ENCODE measurements at places on chromosomes 2 and 18.

DNA sequence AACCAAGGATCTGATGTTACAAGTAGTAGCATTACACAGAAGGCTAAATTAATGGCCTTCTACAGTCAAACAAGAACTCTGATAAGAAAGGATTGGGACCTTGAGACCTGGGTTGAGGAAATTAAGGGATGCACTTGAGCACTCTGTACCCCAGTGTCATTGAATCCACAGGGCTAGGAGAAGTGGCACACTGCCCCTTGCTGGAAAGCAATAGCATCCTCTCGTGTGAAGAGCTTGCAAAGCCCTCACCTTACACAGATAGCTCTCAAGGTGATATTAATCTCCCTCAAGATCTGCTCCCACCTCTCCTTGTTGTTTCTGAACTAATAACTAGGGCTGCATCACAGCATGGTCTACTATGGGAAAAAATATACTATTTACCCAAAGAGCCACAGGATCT lies 26.5 kb upstream of the CHST9 start:
- no peak for DNase-seq

- peak; percentile 11 for DNase-seq
Observed at GRCh38 chr2:210199186-210199765, 26.0 kb downstream of the ACADL start.

GRCh38 chr2:102932501-102932900 lies 170.7 kb downstream of the TMEM182 start:
- no peak for DNase-seq

DNA sequence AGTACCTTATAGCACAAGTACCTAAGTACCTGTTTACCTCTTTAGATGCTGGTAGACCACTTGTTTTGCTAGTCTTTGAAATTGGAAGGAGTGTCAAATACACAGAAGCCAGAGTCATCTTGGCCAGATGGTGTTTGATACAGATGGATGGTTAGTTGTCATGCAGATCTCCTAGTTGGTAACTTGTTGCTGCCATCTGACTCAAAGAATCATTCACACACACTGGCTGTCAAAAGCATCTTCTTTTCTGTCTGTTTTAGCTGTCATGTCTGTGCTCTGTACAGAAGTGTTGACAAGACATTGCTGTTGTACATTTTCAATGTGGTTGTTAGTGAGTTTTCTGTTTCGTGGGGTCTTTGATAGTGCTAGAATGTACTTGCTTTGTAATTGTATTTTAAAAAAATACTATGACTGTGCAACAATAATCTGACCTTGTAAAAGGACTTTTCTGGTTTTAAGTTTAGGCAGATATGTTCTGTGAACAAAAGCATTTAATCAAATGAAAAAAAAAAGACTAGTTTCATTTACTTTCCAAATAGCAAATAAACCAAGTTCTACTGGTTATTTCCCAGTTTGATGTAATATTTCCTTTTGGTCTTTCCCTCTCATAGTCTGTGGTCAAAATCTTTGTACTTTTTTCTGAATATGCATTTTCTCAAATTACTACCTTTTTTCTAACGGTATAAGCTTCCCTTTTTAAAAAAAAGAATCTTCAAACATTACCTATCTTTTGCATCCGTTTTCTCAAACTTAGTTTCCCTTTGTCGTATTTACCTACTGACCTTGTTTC lies 39.9 kb downstream of the TANK start:
- no peak for DNase-seq

GRCh38 chr18:7830468-7830867 lies 263.4 kb downstream of the PTPRM start:
- DNase-seq = no peak

GRCh38 chr2:231720987-231721966 lies 13.0 kb downstream of the PTMA start:
- no peak for DNase-seq

DNA sequence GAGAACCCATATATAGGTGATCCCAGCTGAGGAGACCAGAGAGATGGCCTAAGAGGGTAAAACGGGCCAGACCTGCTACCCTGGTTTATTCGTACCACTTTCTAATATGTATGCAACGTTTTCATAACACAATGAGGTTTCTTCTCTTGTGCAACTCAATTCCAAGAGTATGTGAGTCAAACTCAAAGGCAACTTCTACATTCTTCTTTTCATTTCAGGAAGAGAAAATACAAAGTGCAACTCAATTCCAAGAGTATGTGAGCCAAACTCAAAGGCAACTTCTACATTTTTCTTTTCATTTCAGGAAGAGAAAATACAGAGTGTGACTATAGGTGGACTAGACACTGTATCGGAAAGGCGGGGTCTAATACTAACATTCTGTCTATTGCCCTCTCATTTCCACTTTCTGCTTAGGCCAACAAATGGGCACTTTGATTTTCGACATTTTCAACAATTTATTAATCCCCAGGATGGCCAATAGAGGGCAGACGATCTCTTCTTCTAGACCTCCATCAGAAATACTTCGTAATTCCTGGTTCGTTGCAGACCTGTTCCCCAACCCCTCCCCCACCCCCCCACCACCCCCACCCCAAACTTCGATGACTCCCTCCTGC lies 3.7 kb upstream of the CRIM1 start:
- DNase-seq = no peak

GRCh38 chr2:103161456-103162289 lies 399.8 kb downstream of the TMEM182 start:
- peak; percentile 39 for DNase-seq

GRCh38 chr2:74502147-74502719 lies 2.8 kb upstream of the LBX2 start:
- no peak for DNase-seq

- no peak for DNase-seq
Observed at GRCh38 chr18:59067873-59068272, 71.8 kb upstream of the SEC11C start.

DNA sequence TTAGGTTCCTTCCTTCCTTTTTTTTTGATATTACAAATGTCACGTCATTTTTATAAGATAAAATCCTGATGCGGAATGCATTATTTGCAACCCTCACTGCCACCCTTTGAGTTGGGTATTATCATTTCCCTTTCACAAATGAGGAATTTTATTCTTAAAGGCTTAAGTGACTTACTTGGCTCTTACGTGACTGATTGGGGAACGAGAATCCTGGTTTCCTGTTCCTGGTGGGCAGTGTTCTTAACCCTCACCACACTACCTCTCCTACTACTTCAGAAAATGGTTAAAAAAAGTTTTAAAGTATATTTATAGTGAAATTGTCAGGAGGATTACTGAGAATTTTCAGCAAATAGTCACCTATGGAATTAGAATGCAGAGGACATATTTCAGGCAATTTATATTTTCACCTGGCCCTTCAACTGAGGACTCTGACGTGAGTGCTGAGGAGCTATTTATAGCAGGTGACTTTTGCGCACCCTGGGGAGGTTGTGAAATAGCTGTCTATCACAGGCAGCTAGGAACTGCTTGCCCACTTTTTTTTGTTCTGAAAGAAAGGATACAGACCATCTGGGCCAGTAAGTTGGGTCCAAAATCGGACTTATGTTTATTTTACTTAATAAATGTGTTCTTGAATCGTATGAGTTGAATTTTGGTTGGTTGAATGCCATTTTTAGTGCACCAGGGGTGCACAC lies 18.7 kb upstream of the RASGRP3 start:
- peak; percentile 28 for DNase-seq

DNA sequence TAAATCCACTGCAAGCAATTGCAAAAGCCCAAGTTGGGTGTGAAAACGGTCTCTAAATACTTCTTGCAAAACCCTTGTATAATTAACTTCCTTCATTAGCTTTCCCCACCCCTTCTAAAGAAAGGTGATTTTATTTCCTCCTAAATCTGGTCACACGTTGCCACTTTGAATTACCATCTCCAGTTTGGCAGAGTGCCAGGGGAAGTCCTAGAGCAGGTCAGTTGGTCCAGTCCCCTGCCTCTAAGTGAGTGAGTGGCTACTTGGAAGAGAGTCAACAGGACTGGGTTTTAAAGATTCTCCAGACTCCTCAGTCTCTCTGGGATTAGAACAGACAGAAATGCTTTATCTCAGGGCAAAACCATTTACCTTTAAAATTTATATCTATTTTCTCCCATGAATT lies 18.7 kb upstream of the LYPD6B start:
- DNase-seq = no peak

- DNase-seq = peak; percentile 58
Observed at GRCh38 chr18:39198376-39198775, 1632.8 kb upstream of the CELF4 start.

DNA sequence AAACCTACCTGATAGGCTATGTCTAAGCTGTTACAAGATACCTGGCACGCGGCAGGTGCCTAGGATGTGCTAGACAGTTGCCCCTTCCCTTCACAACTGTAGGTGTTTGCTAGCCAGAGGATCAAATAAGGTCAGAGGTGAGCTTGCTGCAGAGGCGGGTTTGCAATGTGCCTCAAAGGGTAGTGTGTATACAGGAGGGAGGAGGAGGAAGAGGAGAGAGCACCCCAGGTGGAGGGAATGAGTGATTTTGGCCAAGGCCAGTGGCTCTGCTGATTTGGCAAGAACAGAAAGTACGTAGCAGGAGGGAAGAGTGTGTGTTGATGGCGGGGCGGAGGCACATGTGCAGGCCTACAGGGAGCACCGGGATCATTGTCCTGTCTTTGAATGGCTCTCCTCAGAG lies 236.5 kb downstream of the HAUS1 start:
- DNase-seq = no peak

- DNase-seq = no peak
Observed at GRCh38 chr2:90069290-90069894, 1377.9 kb downstream of the RPIA start.

- no peak for DNase-seq
Observed at GRCh38 chr2:105490204-105490603, 91.4 kb upstream of the FHL2 start.

- DNase-seq = no peak
Observed at GRCh38 chr18:57900906-57901435, 97.9 kb upstream of the ATP8B1 start.

GRCh38 chr18:32469190-32469651 lies 1.5 kb downstream of the GAREM1 start:
- DNase-seq = peak; percentile 15

DNA sequence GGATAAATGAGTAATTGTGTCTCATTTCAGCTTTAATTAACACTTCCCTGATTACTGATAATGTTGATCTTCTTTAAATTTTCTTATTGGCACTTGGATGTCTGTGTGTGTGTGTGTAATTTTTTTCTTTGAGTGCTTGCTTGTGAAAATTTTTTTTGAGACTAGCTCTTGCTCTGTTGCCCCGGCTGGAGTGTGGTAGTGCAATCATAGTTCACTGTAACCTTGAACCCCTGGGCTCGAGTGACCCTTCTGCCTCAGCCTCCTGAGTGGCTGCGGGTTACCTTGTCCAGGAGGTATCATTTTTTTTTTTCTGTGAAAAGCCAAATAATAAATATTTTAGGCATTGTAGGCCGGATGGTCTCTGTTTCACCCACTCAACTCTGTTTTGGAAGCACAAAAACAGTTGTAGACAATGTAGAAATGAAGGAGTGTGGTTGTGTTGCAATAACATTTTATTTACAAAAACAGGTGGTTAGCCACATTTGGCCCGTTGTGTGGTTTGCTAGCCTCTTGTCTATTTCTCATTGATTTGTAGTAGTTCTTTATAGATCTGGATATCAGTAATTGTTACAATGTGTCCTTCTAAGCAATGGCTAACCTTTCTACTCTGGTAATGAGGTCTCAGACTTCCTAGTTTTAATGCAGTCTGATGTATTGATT lies 7.9 kb downstream of the IL1RL2 start:
- DNase-seq = no peak

GRCh38 chr2:108297436-108298141 lies 8.9 kb downstream of the SULT1C2 start:
- DNase-seq = peak; percentile 74

- DNase-seq = peak; percentile 74
Observed at GRCh38 chr2:201257956-201258665, 2.2 kb upstream of the CASP8 start.

GRCh38 chr2:43367012-43367782 lies 140.8 kb upstream of the ZFP36L2 start:
- DNase-seq = no peak

DNA sequence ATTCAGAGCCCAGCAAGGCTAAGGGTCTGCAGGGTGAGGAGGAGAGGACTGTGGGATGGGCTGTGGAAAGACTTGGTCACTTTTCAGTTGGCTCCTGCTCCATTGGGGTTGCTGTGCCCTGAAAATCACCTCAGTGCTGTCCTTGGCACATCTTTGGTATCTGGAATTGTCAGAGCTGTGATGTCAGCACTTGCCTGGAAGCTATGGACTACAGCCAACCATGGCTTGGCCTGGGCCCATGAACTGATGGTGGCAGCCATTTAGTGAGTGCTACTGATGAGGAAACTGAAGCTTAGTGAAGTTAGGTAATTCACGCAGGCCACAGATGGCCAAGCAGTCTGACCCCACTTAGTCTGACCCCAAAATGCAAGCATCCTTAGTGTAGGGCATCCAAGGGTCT lies 121.8 kb upstream of the SERPINE2 start:
- DNase-seq = peak; percentile 56

GRCh38 chr2:207777124-207777523 lies 7.4 kb upstream of the FZD5 start:
- no peak for DNase-seq

DNA sequence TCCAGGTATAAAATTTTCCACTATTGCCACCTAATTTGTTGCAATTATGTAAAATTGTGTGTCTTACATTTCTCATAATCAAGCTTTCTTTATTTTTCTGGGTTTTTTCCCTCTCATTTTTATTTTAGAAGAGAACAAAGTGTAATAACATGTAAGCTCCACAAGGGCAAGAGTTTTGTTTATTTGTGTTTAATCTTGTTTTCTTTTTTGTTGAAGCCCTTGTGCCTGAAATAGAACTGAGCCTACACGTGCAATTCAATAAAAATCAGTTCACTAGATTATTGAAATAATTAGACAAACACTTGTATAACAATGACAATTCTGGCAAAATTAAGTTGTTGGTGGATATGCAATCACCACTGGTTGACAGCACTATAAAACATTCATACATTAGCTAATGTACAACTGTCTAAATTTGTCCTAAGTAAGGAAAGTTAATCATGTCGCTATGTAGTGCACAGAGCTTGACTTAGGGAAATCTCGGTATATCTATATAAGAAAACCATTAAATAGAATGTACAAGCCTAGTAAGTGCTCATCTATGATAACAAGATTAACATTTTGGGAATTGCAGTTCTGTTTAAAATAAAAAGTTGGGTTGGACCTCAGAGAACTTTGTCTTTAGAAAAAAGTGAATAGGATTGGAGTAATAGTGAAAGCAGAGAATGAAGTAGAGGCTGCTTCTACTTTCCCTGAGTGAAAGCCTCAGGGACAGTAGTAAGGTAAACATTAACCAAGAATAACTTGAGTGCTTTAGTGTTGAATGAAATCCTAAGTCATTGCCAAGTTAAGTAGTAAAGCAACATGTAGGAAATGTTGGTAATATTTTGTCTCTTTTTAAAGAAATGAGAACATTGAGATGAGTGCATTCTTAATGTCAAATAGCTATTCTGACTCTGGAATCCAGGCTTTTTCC lies 37.4 kb upstream of the NOL4 start:
- no peak for DNase-seq

DNA sequence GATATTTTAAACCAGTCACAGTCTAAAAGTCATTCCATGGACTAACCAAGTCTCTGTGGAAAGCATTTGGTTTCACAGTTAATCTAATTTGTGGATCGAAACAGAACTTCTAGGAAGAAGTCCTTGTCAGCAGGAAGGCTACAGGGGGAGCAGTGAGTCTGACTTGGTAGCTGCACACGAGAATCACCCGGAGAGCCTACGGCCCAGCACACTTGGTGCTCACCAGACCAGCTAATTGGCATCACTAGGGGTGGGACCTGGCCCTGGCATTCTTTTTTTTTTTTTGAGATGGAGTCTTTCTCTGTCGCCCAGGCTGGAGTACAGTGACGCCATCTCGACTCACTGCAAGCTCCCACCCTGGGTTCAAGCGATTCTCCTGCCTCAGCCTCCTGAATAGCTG lies 97.7 kb downstream of the ZNF532 start:
- DNase-seq = no peak
